ENCODE measurements at places on chromosomes 6 and 20.

DNA sequence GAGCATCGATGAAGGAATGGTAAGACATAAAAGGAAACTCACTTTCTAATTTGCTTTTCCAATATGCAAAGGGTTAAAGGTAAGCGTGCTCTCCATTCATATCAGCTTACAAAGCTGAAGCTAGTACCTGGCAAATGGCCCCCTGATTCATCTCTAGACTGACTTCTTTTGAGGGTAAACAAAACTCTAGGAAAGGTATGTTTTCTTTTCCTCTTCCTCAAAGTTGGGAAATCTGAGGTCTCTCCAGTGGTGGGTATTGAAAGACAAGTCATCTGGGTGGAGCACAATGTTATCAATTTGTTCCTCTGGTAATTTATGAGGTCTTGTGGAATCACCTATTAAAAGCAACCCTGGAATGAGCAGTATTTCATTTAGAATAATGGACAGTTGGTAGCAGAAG is 7.9 kb upstream of the FBXO30 start:
- no peak for DNase-seq

- DNase-seq = peak; percentile 37
Measured at GRCh38 chr6:138692978-138693909, 80.3 kb upstream of the CCDC28A start.

GRCh38 chr6:50979171-50979525 is 160.5 kb downstream of the TFAP2B start:
- DNase-seq = no peak

DNA sequence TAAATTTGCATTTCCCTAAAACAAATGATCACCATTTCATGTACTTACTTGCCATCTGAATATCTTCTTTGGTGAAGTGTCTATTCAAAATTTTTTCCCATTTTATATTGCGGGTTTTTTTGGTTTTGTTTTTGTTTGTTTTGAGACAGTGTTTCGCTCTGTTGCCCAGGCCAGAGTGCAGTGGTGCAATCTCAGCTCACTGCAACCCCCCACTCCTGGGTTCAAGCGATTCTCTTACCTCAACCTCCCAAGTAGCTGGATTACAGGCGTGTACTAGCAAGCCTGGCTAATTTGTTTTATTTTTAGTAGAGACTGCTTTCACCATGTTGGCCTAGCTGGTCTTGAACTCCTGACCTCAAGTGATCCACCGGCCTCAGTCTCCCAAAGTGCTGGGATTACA is 9.1 kb upstream of the REPS1 start:
- no peak for DNase-seq

- DNase-seq = peak; percentile 62
Measured at GRCh38 chr6:32113386-32114352, 4.5 kb upstream of the TNXB start.

GRCh38 chr6:11143394-11144371 is 32.2 kb upstream of the ERVFRD-1 start:
- DNase-seq = no peak

GRCh38 chr6:16007146-16007545 is 121.7 kb upstream of the MYLIP start:
- DNase-seq = no peak

- no peak for DNase-seq
Measured at GRCh38 chr6:28537065-28537464, 11.4 kb downstream of the GPX5 start.

DNA sequence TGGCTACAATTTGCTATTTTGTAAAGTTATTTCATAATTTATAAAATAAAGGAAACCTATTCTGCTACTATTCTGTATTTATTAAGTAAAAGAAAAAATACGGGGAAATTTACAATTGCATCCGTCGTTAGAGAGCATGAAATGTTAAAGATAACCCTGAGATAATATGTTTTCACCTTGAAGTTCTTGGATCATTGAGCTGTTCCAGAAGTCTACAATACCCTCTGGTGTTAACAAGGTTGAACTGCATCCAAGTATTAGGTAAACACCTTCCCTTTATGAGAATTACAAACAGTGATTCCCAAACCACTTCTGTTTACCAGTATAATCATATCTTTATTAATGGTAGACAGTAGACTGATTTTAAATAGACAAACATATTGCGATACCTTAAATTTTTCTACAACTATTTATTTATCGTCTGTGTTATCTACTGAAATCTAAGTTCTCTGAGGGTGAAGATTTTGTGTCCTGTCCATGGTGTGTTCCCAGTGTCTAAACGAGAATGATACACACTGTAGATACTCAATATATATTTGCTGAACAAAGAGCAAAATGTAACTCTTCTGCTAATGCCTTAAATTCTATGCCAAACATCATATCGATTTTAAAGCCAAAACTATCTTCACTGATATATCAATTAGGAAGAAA is 28.2 kb downstream of the TBC1D32 start:
- no peak for DNase-seq

DNA sequence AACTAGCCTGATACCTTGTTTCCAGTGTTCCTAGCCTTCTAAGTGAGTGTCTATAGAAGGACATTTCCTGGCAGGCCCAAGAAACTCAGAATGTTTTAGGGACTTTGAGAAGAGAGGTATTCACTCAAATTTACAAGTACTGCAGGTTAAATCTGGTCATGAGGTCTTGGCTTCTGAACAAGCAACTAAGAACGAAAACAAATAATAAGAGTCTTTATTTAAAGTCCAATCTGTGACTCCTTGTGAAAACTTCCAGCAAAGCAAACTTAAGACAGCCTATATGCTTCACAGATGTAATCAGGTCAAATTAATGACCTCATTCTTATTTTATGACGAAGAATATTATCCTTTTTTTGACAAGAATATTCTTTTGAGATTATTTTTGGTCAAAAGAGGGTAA is 79.4 kb upstream of the PRSS16 start:
- DNase-seq = no peak

DNA sequence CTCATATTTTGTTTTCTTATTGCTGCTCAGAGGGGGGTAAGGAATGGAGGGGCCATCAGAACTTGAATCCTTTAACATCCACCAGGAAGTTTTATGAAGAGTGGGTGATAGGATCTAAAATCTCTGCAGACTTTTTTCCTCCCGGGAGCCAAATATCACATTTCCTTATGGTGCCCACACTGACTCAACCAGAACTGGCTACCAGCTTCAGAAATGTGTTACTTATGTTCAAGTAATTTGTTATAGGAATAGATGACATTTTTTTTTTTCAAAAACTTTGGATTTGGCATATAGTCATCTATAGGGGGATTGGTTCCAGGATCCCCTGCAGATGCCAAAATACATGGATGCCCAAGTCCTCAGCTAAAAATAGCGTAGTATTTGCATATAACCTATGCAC is 18.4 kb downstream of the LHFPL5 start:
- DNase-seq = no peak

DNA sequence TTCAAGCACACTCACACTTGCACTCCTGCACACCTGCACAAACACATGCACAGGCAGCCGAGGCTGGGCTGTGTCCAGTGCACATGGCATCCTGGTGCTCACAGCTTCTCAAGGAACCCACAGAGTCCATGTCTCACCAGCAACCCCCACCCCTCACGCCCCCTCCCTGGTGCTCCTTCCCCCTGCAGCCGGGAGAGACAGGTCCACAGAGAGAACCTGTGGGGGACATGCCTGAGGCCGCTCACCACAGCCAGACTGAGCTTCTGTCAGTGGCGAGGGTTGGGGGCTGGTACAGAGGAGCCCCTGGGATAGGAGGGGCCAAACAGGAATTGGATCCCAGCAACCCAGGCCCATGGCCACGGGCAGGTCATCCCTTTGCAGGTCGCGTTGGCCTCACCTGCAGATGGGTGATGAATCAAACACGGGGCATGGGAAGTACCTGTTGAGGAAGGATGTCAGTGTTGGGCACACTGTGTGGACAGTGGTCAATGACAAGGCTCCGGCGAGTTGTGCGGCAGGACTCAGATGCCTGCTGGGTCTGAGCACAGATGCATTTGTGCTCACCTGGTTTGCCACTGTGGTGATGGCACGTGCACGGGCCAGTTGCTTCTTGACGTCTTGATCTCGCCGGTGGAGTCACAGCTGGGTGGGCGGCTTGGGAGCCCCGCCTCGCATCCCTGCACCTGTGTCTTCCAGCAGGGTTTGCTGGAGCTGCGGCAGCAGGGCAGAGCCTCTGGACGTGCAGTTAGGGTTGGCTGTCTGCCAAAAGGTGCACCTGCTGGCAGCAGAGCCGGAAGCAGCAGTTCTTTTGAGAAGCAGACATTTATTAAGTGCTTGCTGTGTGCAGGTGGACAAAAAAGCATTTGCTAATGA is 113.0 kb downstream of the ERMARD start:
- DNase-seq = no peak

GRCh38 chr6:149221774-149222070 is 95.8 kb upstream of the TAB2 start:
- no peak for DNase-seq

DNA sequence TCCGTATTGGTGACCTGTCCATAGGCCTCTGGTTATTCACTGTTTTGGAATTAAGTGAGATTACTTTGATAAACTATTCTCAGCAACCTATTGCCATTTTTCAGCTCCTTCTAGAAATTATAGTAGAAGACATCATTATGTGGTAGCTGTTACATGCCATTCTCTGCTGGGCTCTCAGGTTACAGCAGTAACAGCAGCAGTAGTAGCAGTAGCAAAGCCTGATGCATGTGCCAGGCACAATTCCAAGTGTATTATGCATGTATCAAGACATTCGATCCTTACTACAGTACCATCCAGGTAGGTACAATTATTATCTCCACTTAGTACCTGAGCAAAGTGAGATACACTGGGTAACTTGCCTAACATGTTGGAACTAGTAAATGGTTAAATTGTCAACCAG is 74.3 kb downstream of the RPS12 start:
- no peak for DNase-seq

- no peak for DNase-seq
Measured at GRCh38 chr20:36320898-36321695, 15.0 kb downstream of the DLGAP4 start.

DNA sequence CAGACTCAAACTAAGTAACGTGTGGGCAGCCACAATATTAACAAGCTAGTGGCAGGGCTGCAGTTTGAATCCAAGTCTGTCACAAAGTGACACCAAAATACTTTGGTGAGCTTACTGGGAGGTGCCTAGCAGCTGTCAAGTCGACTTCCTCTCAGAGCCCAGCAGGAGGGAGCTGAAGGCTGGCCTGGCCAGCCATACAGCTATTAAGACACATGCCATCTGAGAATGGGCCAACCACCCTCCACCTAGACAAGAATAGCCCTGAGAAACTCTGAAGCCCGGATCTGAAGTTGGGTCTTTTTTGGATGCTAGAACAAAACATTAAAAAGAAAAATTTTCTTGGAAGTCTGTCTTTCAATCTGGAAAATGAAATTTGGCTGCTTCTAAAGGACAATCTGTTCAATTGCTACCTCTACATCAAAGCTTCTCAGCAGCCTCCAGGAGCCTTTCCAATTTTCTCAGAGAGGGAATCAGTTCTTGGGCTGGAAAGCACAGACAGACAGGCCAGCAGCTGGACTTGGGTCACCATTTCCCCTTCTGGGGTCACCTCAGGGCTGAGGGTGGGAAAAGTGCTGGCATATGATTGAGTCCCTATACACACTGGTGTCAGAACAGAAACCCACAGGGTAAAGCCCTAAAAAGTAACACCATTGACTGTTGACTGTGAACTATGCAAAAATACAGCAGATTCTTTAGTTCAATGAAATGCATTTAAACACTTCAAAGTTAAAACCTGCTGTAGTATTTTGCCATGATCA is 42.9 kb downstream of the UQCC1 start:
- no peak for DNase-seq

DNA sequence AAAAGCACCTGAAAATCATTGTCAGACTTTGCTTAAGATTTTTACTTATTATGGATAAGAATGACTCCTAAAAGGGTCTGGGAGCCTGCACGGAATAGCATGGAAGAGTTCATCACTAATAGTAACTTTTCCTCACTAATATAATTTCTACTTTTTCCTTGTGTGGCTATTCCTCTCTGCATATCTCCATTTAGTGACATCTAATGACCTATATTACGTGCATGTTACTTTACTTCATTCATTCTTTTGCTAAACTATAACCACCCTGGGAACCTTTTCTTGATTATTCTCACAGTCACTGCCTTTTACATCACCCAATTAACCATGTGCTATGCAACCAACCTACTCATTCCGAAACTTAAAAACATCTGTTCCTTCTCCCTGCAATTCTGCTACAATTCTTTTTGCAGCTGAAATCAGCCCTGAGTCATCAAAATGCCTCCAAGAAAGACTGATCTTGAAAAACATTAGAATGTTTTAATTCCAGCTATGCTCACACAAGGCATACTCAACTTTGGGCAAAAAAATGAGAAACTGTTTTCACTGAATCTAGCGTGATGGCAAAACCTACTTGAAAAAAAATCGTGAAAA is 313.3 kb downstream of the RNGTT start:
- no peak for DNase-seq

DNA sequence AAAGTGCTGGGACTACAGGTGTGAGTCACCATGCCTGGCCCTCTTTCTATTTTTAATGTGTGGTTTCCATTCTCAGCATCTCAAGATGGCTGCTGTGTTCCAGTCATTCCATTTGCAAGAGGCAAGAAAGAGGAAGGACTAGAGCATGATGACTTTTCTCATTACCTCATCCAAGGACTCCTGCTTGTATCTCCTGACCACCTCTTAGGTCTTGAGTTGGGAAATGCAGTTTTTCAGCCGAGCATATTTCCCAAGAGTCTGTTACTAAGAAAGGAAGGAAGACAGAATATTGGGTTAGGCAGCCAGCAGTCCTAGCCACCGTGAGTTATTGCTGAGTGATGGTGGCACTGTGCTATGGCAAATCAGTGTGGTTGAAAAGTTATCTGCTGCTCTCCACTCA is 108.4 kb upstream of the INSM1 start:
- DNase-seq = no peak

DNA sequence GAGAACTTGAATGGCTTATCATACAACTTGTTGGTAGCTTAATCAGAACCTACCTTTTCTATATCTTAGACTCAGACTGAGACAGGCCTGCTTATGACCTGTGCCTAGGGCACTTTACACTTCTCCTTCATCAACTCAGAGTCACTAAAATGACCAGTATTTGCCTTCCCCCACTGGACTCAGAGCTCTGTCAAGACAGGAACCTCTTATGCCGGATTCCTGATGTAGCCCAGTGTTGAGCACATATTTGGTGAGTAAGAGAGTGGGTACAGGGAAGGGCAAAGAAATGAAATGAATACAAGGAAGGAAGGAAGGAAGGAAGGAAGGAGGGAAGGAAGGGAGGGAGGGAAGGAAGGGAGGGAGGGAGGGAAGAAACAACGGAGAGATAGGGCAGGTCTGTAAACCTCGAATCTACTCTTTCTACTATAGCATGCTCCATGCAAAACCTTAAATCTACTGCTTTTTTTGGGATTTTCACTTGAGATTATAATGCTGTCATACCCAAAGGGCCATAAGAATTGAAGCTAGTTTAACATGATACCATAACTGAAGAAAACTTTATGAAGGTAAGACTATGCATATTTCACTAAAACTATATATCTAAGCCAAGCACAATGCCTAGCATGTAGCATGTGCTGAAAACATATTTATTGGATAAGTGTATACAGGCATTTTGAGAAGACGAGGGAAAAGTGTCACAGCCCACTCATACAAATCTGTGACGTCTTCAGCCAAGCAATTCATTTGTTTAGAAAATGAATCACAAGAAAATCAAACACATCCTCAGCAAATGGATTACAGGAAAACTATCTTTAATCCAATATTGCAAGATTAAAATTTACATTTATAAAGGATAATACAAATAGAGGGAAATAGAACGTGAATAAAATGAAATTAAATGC is 89.9 kb downstream of the RFX6 start:
- DNase-seq = no peak

Data from GOT3 (cell line).